CD4-positive, alpha-beta T cell treated with Interleukin-10 for 1 hour (primary cell): ENCODE measurements at places on chromosomes 5 and 9.

- no peak for DNase-seq
Measured at GRCh38 chr9:108473209-108474112, 382.3 kb downstream of the ACTL7B start.

- DNase-seq: no peak
Measured at GRCh38 chr5:5933651-5934050, 444.7 kb downstream of the MED10 start.

GRCh38 chr5:6827526-6828219, 114.4 kb downstream of the TENT4A start:
- peak; percentile 62 for DNase-seq

- no peak for DNase-seq
Measured at GRCh38 chr5:54936201-54936600, 49.2 kb downstream of the ESM1 start.

- no peak for DNase-seq
Measured at GRCh38 chr5:10662083-10662482, 98.2 kb downstream of the ANKRD33B start.

DNA sequence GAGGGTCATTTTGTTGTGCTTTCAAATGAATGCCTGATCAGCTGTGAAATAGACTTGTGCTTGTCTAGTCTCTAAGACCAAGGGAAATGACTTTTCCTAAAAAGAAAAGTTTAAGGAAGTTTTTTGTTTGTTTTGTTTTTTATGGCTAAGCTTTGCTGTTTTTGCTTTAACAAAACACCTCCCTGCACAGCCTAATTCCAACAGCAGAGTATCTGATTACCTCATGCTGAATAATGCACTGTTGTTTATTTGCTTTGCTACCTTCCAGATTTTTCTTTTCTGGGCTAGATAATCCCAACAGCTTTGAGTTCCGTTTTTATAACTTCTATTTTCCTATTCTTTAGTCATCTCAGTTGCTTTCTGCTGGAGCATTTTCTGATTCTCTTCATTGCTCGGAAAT, 95.8 kb downstream of the AOPEP start:
- no peak for DNase-seq

DNA sequence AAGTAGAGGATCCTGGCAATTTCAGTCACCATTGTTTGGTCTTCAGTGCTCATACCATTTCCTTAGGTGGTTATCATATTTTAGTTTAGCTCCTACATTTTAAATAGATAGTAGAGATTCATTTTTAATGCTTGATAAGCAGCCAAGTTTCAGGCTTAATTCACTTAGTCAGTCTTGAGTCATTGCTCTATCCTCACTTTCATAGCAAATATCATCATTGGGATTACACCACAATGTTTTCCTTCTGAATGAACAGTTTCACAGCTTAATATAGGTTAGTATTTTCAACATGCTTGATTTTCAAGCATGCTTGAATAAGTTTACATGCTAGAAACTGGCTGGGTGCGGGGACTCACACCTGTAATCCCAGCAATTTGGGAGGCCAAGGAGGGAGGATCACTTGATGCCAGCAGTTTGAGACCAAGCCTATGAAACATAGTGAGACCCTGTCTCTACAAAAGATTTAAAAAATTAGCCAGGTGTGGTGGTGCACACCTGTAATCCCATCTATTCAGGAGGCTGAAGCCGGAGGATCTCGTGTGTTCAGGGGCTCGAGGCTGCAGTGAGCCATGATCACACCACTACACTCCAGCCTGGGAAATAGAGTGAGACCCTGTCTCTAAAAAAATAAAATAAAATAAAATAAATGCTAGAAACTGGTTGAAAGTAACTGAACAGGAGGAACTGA, 339.9 kb downstream of the ADGRV1 start:
- no peak for DNase-seq

DNA sequence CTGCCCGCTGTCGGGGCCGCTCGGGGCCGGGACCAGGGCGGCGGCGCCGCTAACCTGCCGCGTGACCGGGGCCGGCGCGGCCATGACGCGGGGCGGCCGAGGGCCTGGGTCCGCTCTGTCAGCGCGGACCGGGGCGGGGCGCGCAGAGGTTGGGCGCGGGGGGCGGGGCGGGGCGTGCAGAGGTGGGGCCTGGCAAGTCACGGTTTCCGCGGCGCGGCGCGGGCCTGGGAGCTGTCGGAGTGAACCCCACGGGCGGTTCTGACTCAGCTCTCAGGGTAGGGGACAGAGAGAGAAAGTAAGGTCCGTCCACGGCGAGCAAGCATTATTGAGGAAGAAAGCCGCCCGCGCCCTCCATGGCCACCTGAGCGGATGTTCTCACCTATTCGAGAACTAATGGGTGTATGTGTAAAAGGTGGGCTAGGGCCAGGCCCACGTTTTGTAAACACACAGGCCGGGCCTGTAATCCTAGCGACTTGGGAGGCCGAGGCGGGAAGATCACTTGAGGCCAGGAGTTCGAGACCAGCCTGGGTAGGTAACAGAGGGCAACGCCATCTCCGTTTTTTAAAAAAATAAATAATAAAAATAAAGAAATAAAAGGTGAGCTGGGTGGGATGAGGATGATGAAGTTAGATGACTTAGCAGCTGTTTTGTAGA, at the start of gene PRXL2C:
Gene PRXL2C (minus strand): TSS at position 120 of the 654 bp plus-strand sequence. CDS start 36 bp downstream, at position 84.
- peak; percentile 85 for DNase-seq

- DNase-seq: no peak
Measured at GRCh38 chr9:92974761-92975755, 27.7 kb downstream of the FGD3 start.

GRCh38 chr9:110148891-110149290, 59.1 kb downstream of the C9orf152 start:
- DNase-seq: no peak

- no peak for DNase-seq
Measured at GRCh38 chr5:1285141-1285540, 9.7 kb downstream of the TERT start.

- no peak for DNase-seq
Measured at GRCh38 chr5:36887532-36887931, 11.0 kb downstream of the NIPBL start.

GRCh38 chr9:114416290-114416689, 28.5 kb upstream of the AKNA start:
- DNase-seq: no peak

DNA sequence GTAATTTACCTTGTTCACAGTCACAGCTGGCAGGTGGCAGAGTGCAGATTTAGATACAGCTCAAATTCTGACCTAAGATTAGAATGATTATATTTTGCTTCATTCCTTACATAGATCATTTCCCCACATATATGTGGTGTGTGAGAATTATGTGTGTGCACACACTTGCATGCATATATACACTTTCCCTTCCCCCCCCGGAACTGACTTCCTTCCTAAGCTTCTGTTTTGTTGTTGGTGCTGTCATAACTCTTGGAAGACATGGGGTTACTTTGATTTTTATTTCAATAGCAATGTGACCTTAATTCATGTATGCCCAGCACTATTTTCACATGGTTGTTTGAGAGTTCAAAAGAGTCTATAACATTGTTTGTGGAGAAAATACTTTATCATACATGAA, 112.8 kb downstream of the CMYA5 start:
- DNase-seq: no peak

DNA sequence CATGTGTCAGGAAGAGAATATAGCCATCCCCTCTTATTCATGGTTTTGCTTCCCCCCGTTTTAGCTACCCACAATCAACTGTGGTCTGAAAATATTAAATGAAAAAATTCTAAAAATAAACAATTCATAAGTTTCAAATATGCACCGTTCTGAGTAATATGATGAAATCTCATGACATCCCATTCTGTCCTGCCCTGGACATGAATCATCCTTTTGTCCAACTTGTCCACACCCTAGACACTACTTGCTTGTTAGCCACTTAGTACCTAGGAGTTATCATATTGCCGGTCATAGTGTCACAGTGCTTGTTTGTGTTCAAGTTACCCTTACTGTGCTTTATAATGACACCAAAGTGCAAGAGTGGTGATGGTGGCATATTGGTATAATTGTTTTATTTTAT, 113.5 kb downstream of the CAAP1 start:
- DNase-seq: no peak

- no peak for DNase-seq
Measured at GRCh38 chr5:169160405-169160901, 140.5 kb downstream of the SLIT3 start.

DNA sequence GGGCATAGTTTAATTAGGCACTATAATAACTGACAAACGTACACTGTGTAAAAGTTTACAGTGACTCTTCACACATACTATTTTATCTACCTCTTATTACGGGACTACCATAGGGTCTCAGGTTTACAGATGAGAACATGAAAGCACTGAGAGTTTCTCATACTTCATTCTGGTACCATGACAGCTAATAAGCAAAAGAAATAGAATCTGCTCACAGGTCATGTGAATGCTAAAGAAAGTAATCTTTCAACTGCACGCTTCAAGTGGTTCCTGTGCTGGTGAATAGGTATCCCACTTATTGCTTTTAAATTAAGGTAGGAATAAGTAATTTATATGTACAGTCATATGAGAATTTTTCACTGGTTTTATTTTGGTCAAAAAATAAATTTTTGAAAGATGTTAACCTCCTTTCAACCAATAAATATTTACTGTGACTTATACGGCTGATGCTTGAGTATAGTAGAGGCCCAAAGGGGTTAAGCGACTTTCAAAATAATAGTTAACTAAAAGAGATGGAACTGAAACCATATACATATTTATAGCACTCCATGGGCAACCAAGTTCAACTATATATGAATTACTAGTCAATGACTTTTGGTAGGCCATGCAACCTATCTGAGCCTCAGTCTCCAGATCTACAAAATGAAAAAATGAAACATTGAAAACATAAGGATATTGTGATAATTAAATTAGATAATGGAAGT, 8.1 kb downstream of the CDKN2A start:
- DNase-seq: no peak

- no peak for DNase-seq
Measured at GRCh38 chr5:115336201-115336720, 39.8 kb upstream of the CCDC112 start.

- no peak for DNase-seq
Measured at GRCh38 chr5:96297290-96297689, 135.8 kb downstream of the PCSK1 start.

- DNase-seq: no peak
Measured at GRCh38 chr9:109718861-109719260, 61.1 kb upstream of the PALM2AKAP2 start.

DNA sequence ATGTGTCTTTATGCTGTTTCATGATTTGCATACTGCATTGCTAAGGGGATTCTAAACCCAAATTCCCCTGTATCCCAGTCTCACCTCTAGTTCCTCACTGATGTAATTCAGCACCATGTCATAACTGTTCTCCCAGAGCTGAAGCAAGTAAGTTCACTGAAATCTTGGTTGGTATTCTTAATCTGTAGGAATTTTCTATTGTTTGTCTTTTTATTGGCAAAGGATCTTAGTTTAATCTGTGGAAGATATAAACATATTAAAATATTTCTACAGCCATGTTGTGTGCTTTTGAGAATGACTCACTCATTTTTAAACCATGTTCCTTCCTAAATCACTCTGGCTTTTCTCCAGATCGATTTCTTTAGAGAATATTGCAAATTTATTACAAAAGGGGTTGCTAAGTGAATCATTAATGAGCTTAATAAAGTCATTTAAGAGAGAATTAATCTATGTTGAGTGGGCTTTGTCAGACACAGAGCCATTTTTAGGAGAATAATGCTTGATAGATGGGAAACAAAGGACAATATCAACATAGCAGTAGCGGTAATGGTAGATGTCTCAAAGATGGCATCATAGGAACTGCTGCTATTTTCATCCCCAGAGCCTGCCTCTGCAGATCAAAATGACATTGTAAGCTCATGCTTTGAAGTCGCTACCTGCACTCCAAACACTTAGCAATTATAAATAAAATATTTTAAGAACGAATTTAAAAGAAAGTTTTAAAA, 110.0 kb downstream of the ENC1 start:
- no peak for DNase-seq

- no peak for DNase-seq
Measured at GRCh38 chr5:31993165-31993961, 180.8 kb downstream of the GOLPH3 start.

GRCh38 chr5:66597183-66597757, 1.1 kb downstream of the MAST4 start:
- DNase-seq: no peak

DNA sequence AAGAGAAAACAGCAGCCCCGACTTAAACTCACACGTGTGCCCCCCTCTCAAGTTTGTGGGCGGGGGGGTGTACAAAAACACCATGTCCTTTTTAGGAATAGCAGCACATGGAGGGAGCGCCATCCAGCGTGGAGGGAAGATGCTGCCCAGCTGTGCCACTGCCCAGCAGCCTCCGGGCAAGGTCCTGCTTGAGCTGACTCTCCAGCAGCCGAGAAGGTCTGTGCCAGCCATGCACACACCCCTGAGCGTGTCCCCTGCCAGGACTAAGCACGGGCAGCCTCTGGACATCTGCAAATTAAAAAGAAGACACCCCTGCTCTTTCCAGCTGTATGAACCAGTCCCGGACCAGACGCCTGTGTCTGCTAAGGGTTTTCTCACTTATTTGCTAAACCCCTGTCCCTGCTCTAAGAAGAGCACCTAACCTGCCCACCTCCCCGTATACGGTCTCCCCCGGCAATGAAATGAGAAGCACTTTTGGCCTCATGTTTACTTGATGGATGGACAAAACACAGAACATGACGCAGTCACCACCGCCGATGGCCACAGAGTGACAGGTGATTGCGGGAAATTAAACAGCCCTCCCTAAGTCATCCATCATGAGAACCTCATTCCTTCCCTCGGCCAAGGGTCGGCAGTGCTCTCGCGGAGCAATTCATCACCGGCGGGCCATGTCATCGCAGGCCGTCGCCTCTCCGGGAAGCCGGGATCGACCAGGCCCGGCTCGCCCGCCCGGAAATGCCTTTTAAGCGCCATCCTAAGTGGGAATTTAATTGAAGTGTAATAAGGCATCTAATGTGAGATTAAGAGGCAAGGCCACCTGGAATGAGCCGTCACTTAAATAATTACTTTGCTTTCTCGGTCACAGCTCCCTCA, 96.9 kb downstream of the OLFM1 start:
- DNase-seq: no peak

- peak; percentile 97 for DNase-seq
Measured at GRCh38 chr5:154940772-154941620, at the start of gene MRPL22. MRPL22 (plus strand) TSS chr5:154941073; CDS start chr5:154941111, 38 bp downstream.

DNA sequence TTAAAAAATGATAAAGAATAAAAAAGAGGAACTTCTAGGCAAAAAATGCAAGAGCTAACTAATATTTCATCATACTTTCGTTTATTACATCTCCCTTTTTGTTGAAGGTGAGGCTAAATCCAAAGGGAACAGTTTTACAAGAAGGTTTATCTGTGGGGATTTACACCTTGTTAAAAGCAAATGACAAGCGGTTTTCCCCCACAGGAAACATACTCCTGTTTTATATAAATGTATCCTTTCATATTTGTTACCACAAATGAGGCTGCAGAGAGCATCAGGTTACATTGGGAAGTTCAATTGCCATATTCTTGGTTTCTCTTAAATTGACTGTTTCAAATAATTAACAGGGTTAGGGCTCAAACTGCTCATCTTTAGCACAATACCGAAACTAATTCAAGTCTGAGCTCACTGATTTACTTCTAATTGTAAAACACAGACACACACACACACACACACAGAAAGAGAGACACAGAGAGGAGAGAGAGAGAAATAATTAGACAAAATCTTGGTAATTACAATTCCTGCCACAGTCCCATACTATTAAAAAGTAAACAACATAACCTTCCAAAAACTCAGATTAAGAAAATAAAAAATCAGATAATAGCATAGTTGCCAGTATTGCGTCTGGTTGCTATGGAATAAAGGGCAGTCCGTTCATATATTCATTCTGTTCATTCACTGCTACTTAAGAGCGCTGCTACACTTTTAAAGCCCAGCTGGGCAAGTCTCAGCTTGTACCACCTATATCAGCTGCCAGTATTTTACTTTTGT, 17.1 kb downstream of the RFX3 start:
- DNase-seq: no peak
